ENCODE measurements at places on chromosomes 11 and 22. TPM values are rescaled to one million over a fixed set of nuclear protein-coding genes. Genes with fewer than 3 reads are reported as not detected.
A peak's percentile ranks its signal among the peaks of the same experiment; 100 is the strongest.

GRCh38 chr22:36386351-36386899 lies 1.3 kb downstream of the MYH9 start:
- peak overlapping the region; percentile 96 for H3K4me3 ChIP-seq
- H3K27me3 ChIP-seq: no peaks in the 10 kb centered on the region
- peak overlapping the region; percentile 99 for H3K27ac ChIP-seq
- DNase-seq: peak; percentile 77
- H3K36me3 ChIP-seq: peaks cover 3% of the 10 kb centered on the region

GRCh38 chr22:47376901-47377505 lies 614.6 kb downstream of the TBC1D22A start:
- no peaks in the 10 kb centered on the region for H3K36me3 ChIP-seq
- H3K27ac ChIP-seq: no peak overlapping the region
- no peaks in the 10 kb centered on the region for H3K27me3 ChIP-seq
- H3K4me3 ChIP-seq: no peak overlapping the region
- no peak for DNase-seq

Gene UQCR10
- polyA plus RNA-seq: 479 TPM

DNA sequence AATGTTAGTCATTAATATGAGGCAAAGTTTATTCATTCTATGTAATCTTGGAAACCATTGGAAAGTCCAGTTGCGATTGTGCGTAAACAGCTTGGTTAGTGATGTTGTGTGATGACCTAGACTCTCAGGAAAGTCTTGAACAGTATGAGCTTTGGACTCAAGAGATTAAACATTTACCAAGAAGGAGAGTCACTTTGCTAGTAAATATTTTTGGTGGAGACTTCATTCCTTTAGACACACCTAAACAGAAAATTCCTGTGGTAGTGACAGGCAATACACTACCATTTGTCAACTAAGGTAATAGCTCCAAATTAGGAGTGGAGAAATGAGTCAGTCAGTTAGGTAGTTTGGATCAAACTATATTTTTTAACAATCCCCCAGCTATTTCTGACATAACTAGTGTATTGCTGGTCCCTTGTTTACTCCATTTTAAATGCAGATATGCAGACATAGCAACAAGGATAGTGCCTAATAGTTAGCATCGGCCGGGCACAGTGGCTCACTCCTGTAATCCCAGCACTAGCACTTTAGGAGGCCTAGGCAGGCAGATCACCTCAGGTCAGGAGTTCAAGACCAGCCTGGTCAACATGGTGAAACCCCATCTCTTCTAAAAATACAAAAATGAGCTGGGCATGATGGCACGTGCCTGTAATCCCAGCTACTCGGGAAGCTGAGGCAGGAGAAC lies 89.3 kb downstream of the ARHGAP42 start:
- H3K27me3 ChIP-seq: no peaks in the 10 kb centered on the region
- DNase-seq: no peak
- H3K4me1 ChIP-seq: peaks cover 16% of the 10 kb centered on the region
- H3K27ac ChIP-seq: peak overlapping the region; percentile 81
- no peak overlapping the region for H3K4me3 ChIP-seq
- H3K36me3 ChIP-seq: no peaks in the 10 kb centered on the region

DNA sequence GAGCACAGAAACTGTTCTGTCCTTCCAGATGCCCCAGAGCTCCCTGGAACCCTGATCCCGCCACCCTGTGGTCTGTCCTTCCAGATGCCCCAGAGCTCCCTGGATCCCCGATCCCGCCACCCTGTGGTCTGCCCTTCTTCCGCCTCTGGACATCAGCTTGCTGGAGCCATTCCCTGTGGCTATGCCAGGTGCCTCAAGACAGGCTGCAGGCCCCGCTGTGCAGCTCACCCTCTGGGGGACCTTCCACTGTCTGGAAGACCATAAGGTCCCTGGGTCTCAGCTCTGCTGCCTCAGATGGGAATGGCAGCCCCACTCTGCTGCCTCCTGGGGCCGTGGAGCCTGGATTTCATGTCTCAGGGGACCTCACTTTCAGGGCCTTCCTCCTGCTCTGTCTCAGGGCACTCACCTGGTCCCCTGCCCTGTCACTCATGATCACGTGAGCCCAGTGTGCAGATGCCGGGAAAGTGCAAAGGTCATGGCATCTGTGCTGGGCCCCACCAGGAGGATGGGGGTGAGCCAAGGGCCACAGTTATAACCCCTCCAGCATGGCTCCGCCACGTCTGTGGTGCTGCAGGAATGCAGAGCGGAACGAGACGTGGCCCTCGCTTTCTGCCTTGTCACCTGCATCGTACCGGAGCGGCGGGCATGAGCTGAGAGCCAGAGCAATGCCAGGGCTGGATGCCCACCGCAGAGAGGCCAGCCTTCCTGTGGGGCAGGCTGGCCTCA lies 1520.7 kb downstream of the BRD1 start:
- no peak overlapping the region for H3K4me3 ChIP-seq
- DNase-seq: no peak
- H3K4me1 ChIP-seq: no peaks in the 10 kb centered on the region
- no peaks in the 10 kb centered on the region for H3K36me3 ChIP-seq
- H3K27ac ChIP-seq: no peak overlapping the region
- no peaks in the 10 kb centered on the region for H3K27me3 ChIP-seq

DNA sequence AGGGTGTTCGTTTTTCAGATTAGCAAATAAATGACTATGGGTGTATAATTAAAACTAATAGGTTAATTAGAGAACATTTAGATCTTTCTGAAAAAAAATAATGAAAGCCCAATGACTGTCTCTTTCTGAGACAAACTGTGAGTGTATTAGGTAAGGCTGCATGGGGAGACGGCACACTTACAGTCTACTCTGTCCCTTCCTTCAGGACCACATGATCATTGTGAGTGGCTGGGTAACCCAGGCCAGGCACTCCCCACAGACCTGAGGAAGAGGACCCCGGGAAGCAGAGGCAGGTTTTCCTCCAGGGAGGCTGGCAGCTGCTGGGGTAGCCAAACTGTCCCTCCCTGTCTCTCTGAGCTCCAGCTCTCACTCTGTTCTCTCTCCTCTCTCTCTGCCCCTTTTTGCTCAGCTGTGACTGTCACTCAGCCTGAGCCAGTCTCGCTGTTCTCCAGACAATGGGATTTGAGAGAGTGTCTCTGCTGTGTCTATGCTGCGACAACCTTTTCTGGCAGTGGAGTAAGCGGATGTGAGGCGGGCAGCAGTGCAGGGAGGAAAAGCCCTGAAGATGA lies 83.1 kb upstream of the NCAM1 start:
- H3K4me3 ChIP-seq: no peak overlapping the region
- no peaks in the 10 kb centered on the region for H3K36me3 ChIP-seq
- peaks cover 4% of the 10 kb centered on the region for H3K4me1 ChIP-seq
- H3K27ac ChIP-seq: no peak overlapping the region
- DNase-seq: no peak
- no peaks in the 10 kb centered on the region for H3K27me3 ChIP-seq

Measured in kidney (tissue), 22 donors.